ENCODE measurements at places on chromosomes 1 and 21.

GRCh38 chr1:245829826-245830225 is 675.0 kb downstream of the KIF26B start:
- no peaks in the 10 kb centered on the region for H3K4me1 ChIP-seq
- H3K36me3 ChIP-seq: no peaks in the 10 kb centered on the region
- no peak for DNase-seq
- H3K27ac ChIP-seq: no peak overlapping the region

DNA sequence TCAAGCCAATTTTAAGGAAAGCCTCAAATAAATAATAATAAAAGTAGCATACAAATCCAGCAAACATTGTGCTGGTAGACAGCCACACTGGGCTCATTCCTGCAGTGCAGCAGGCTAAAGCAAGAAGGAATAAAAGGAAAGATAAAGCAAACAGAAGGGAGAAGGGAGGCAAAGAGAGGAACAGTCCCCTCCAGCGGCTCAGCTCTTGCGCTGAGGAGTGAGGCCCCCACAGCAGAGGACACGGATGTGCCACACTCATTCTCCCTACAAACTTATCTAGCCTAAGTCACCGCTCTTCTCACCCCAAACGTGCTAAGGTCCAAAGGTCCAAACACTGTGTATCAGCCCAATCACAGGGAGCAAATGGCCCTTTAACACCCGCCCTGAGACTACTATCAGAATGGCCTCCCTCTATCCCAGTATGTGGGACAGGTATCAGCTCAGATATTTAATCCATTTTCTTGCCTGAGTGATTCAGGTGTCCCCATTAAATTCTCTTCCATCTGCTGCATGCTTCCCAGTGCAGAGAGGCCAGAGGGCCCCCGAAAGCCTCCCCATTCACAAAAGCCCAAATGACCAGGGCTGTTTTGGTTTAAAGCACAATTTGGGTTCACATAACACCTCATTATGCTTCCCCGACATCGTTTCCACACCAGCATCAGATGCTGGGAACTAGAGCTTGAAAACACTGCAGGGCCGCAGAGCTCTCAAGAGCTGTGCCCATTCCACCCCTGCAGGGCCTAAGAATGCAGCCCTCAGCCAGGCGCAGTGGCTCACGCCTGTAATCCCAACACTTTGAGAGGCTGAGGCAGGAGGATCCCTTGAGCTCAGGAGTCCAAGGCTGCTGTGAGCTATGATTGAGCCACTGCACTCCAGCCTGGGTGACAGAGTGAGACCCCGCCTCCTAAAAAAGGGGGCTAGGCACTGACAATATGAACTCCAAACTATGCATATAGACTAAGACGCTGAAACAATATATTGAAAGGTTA is 17.8 kb downstream of the CAPZB start:
- H3K36me3 ChIP-seq: no peaks in the 10 kb centered on the region
- peak overlapping the region; percentile 79 for H3K27ac ChIP-seq
- H3K4me1 ChIP-seq: peaks cover 85% of the 10 kb centered on the region
- DNase-seq: no peak
- no peak overlapping the region for H3K4me3 ChIP-seq

GRCh38 chr1:204417074-204417997 is 5.7 kb upstream of the PPP1R15B start:
- DNase-seq: no peak
- H3K27me3 ChIP-seq: no peaks in the 10 kb centered on the region
- peak overlapping the region; percentile 85 for H3K27ac ChIP-seq
- H3K4me3 ChIP-seq: no peak overlapping the region
- no peaks in the 10 kb centered on the region for H3K36me3 ChIP-seq

GRCh38 chr1:183568176-183569021 is 21.9 kb downstream of the NCF2 start:
- H3K27ac ChIP-seq: no peak overlapping the region
- H3K36me3 ChIP-seq: no peaks in the 10 kb centered on the region
- H3K27me3 ChIP-seq: no peaks in the 10 kb centered on the region
- DNase-seq: peak; percentile 10

DNA sequence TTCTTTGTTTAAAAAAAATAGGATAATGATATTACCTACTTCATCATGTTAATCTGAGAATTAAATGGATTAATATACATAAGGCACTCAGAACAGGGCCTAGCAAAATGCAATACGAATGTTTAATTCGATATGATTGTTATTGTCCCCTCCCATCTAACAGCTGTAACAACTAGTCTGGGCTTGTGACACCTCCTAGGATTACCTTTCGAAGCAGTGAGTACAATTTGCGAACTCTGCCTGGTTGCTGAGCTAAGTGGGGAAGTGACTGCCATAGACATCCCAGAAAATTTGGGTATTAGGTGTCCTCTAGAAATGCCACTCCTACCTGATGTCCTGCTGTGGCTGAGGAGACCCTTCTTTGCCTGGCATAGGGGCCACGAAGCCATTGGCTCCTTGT is 3.0 kb downstream of the RASSF5 start:
- no peak for DNase-seq
- peaks cover 24% of the 10 kb centered on the region for H3K27me3 ChIP-seq
- peak overlapping the region; percentile 43 for H3K27ac ChIP-seq
- H3K4me1 ChIP-seq: peaks cover 81% of the 10 kb centered on the region
- H3K36me3 ChIP-seq: no peaks in the 10 kb centered on the region

DNA sequence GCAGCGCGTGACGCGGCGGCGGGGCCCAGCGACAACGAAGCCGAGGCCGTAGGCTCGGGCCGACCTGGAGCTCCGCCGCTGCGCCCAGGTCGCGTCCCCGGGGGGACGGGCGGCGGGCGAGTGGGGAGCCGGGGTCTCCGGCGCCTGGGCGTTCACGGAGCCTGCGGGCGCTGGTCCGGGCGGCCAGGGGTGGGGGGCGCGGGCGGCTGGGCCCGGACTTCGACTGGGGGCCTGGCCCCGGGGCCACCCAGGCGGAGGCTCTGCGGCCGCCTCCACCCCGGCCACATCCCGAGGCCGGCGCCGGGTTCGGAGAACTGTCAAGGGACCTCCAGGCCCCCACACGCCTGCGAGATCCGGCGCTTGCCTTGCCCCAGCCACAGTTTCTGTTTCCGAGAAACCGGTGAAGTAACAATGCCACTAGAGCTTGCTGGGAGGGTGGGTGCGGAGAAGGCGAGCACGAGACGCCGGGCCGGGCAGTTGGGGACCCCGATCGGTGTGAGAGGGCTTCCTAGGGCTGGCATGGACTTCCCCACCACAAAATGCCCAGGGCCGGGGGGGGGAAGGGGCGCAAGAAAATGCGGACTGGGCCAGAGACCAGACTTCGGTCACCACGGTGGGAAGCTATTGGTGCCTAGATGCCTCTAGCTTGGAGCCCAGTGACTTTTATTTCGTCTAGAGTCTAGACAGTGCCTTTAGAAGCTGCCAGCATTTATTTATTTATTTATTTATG is 501 bp downstream of the FBXO6 start:
- H3K27ac ChIP-seq: peak overlapping the region; percentile 82
- H3K27me3 ChIP-seq: no peaks in the 10 kb centered on the region
- DNase-seq: no peak

GRCh38 chr1:197106869-197107268 is 39.6 kb downstream of the ASPM start:
- no peaks in the 10 kb centered on the region for H3K27me3 ChIP-seq
- H3K27ac ChIP-seq: no peak overlapping the region
- H3K4me1 ChIP-seq: no peaks in the 10 kb centered on the region
- DNase-seq: no peak

GRCh38 chr1:100943533-100943932 is 47.6 kb downstream of the SLC30A7 start:
- H3K36me3 ChIP-seq: no peaks in the 10 kb centered on the region
- no peaks in the 10 kb centered on the region for H3K27me3 ChIP-seq
- no peak overlapping the region for H3K4me3 ChIP-seq
- no peak overlapping the region for H3K27ac ChIP-seq

DNA sequence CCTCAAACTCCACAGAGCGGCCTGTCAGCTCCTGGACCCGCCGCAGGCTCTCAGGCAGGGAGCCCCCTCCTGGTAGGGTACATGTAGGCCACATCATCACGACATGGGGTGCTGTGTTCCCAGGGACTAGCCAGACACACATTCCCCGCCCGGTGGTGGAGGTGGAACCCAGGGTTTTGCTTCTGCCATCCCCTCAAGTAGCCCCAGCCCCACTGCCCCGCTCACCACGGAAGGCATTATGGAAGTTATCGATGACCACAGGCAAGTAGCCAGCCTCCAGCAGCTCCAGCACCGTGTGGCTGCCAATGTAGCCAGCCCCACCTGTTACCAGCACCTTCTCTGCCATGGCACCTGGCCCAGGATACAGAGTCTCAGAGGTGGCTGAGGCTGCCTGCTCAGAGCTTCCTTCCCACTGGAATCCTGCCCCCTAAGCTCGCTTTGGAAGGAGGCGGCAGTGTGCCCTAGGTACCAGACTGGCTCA is 1.9 kb downstream of the GALE start:
- peak overlapping the region; percentile 94 for H3K27ac ChIP-seq
- H3K36me3 ChIP-seq: peaks cover 58% of the 10 kb centered on the region
- DNase-seq: no peak
- peaks cover 38% of the 10 kb centered on the region for H3K4me1 ChIP-seq
- H3K4me3 ChIP-seq: no peak overlapping the region

GRCh38 chr1:218660678-218661053 is 315.5 kb downstream of the TGFB2 start:
- no peaks in the 10 kb centered on the region for H3K27me3 ChIP-seq
- no peaks in the 10 kb centered on the region for H3K4me1 ChIP-seq
- H3K36me3 ChIP-seq: no peaks in the 10 kb centered on the region
- H3K4me3 ChIP-seq: no peak overlapping the region

Data from tibial nerve (tissue), 4 donors.